ENCODE measurements at places on chromosomes 7 and 10. TPM values are rescaled to one million over a fixed set of nuclear protein-coding genes. Genes with fewer than 3 reads are reported as not detected.

DNA sequence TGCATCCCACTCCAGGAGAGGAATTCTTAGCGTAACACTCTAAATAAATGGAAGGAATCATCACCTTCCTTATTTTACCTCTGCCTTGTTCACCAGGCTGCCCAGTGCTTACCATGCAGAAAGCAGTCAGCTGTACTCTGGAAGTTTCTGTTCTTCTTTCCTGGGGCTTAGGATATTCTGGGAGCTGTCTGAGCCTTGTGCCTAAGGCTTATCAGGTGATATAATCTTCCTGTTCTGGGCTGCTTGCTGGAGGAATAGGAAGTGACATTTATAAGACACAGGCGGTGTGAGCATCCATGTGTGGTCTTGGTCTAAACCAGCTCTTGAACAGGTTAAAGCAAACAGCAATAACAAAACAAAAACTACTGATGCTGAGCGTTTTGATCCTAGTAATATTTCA lies 13.5 kb downstream of the KCTD7 start:
- peaks cover 86% of the 10 kb centered on the region for H3K36me3 ChIP-seq
- no peak overlapping the region for H3K4me3 ChIP-seq
- no peaks in the 10 kb centered on the region for H3K4me1 ChIP-seq
- no peak for DNase-seq
- H3K27ac ChIP-seq = no peak overlapping the region

- H3K4me1 ChIP-seq = peaks cover 8% of the 10 kb centered on the region
- H3K27me3 ChIP-seq = no peaks in the 10 kb centered on the region
- H3K4me3 ChIP-seq = no peak overlapping the region
- peak overlapping the region; percentile 34 for H3K27ac ChIP-seq
- no peak for DNase-seq
These were observed 302.2 kb downstream of the CCDC3 start for GRCh38 chr10:12699258-12699700.

Gene TAS2R5
- 2.2 TPM for total RNA-seq

DNA sequence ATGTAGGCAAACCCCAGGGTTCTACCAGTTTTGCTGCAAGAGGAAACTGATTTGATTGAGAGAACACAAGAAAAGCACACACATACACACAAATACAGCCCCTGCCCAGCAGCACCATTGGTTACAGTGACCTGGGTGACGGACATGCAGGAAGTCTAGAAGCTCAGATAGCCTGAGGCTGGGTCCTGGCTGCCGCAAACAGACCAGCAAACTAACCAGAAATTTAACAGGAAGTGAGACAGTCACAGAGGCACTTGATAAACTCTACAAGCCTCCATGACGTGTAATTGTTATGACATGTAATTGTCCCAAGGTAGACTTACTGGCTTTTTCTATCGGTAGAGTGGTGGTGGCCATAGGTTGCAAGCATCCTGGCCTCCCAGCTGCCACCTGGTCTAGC lies 58.9 kb downstream of the PRKAR2B start:
- no peak overlapping the region for H3K27ac ChIP-seq
- no peak overlapping the region for H3K4me3 ChIP-seq
- no peak for DNase-seq
- H3K36me3 ChIP-seq = no peaks in the 10 kb centered on the region

Gene CPA4
- total RNA-seq = not detected

DNA sequence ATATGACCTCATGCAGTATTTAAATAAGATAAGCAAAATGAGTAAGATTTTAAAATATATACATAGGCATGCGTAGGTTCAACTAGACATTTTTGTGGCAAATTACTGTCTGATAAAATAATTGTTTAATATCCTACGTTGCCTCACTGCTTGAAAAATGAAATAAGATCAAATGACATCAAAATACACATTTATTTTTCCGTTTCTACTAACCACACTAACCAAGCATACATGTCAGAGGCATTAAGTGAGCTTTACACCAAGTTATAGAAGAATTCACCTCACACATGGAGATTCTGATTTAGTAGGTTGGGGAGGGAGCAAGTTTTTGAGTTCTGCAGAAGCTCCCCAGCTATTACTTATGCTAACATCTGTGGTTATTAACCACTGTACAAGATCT lies 66.8 kb downstream of the RSU1 start:
- H3K27ac ChIP-seq = no peak overlapping the region
- H3K36me3 ChIP-seq = peaks cover 52% of the 10 kb centered on the region
- no peak for DNase-seq
- H3K27me3 ChIP-seq = no peaks in the 10 kb centered on the region
- H3K4me1 ChIP-seq = no peaks in the 10 kb centered on the region

DNA sequence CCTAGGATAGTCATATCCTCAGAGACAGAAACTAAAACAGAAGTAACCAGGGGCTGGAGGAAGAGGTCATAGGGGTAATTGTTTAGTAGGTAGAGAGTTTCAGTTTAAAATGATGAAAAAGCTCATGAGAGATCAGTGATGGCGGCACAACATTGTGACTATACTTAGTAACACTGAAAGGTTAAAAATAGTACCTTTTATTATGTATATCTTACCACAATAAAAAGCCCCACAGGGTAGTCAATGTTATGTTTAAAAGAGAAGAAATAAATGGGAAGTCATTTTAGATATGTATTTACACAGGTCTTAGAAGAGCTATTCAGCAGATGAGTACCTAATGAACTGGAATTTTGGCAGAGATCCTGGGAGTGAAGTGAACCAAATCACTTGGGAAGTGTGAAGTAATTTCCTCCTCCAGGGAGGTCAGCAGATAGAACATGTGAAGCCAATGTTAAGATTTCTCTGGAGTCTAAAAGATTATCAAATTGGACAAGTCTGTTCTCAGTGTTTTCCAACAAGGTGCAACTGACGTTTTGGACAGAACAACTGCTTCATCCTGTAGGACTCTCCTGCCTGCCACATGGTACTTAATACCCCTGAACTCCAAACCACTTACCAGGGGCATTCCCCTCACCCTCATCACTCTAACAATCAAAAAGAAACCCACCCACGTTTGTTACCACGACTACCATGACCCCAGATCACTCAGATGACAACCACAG lies 6.4 kb downstream of the CDCA7L start:
- peaks cover 21% of the 10 kb centered on the region for H3K4me1 ChIP-seq
- H3K4me3 ChIP-seq = no peak overlapping the region
- H3K27ac ChIP-seq = peak overlapping the region; percentile 59

- H3K36me3 ChIP-seq = no peaks in the 10 kb centered on the region
- peak; percentile 94 for DNase-seq
- H3K27ac ChIP-seq = peak overlapping the region; percentile 58
- peaks cover 9% of the 10 kb centered on the region for H3K4me1 ChIP-seq
- H3K27me3 ChIP-seq = no peaks in the 10 kb centered on the region
These were observed 48.7 kb upstream of the FXYD4 start for GRCh38 chr10:43322769-43323168.

- H3K36me3 ChIP-seq = no peaks in the 10 kb centered on the region
- no peaks in the 10 kb centered on the region for H3K4me1 ChIP-seq
- H3K27me3 ChIP-seq = no peaks in the 10 kb centered on the region
These were observed 215.3 kb downstream of the KIF20B start for GRCh38 chr10:89916468-89917215.

DNA sequence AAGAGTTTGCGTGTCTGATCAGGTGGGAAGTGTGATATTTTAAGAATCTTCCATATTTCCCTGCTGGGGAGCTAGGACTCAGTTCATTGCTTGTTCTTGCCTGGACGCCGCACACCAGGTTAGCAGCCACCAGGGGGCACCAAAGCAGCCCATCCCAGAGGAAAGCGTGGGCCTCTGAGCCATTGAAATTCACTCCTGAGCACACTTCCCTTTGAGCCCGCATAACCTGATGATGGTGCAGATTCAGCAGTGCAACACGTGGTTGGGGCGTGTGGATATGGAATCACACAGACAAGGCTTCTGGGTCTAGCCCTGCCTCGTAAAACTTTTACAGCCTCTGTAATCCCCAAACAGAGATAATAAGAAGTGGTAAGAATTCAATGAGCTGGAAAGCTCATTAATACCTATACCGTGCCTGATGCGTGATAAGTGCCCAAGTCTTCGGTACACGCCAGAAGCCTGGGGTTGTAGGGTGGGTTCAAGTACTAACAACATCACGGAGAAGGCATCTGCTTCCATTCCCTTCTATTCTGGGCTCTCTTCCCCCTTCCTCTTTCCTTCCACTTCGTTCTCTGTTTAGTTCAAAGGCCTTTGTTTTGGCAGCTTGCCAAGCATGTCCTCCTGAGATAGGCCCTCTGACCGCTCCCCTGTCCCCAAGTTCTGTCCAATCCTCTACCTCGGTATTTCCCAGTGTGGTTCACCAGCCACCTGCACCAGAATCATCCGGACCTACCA lies 130.1 kb upstream of the KMT2E start:
- peak; percentile 90 for DNase-seq
- no peaks in the 10 kb centered on the region for H3K36me3 ChIP-seq
- no peaks in the 10 kb centered on the region for H3K27me3 ChIP-seq
- peaks cover 6% of the 10 kb centered on the region for H3K4me1 ChIP-seq
- H3K27ac ChIP-seq = no peak overlapping the region

Gene ANTXRL
- not detected for total RNA-seq

- DNase-seq = no peak
- no peak overlapping the region for H3K27ac ChIP-seq
- H3K4me3 ChIP-seq = no peak overlapping the region
- H3K36me3 ChIP-seq = no peaks in the 10 kb centered on the region
- no peaks in the 10 kb centered on the region for H3K4me1 ChIP-seq
- no peaks in the 10 kb centered on the region for H3K27me3 ChIP-seq
These were observed 2.8 kb upstream of the KLF6 start for GRCh38 chr10:3787816-3788215.

Gene MKI67
- total RNA-seq = 2.1 TPM

- no peaks in the 10 kb centered on the region for H3K36me3 ChIP-seq
- H3K4me1 ChIP-seq = no peaks in the 10 kb centered on the region
- no peak overlapping the region for H3K4me3 ChIP-seq
- H3K27me3 ChIP-seq = peaks cover 4% of the 10 kb centered on the region
These were observed 34.6 kb upstream of the MNX1 start for GRCh38 chr7:157044943-157045660.

Gene VAX1
- total RNA-seq = not detected

DNA sequence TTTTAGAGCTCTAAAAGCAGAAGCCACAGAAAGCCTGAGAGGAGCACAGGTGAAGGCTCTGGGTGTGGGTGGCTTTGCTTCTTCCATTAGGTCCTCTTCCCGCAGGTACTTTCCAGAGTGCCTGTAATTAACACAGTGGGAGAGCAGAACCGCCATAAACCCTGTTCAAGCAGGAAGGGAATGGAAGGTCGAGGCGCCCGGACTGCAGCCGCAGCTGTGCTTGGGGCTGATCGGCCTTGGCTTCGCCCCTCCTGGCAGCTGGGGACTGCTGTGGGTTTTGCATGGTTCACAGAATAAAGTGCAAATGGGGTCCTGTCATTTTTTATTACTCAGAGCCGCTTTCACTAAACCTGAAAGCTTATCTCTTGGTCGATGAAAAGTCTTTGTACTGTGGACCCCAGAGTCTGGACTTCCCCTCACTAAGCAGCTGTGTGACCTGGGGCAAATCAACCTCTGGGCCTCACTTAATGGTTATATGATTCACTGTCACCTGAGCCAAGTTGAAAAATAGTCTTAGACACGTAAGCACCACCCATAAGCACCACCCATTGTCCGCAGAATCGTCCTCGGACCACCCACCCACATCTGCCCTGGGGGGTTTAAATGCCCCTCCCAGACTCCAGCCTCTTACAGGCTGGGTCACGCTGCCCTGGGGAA lies 100.9 kb downstream of the XRCC2 start:
- no peaks in the 10 kb centered on the region for H3K4me1 ChIP-seq
- no peaks in the 10 kb centered on the region for H3K36me3 ChIP-seq
- no peak overlapping the region for H3K4me3 ChIP-seq
- H3K27me3 ChIP-seq = no peaks in the 10 kb centered on the region
- DNase-seq = peak; percentile 20

Gene NXPH1
- not detected for total RNA-seq

DNA sequence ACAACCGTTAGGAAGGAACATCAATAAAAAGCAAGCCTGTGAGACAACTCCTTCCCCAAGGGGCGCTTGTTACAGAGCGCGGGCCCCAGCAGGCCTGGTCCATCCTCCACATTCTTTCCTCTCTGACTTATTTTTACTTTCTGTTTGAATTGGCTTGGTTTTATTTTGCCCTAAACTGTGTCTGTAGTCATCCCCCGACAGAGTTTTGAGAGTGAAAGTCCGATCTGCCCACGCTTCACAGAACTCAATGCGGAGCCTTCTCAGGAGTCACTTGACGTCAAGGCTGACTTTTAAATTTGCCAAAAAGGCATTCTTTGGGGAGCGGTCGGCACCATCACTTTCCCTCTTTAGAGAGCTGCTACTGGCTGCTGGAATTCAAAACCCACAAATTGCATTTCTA lies 150.1 kb upstream of the KLF6 start:
- peak overlapping the region; percentile 14 for H3K4me3 ChIP-seq
- H3K27me3 ChIP-seq = no peaks in the 10 kb centered on the region
- no peak for DNase-seq
- no peaks in the 10 kb centered on the region for H3K36me3 ChIP-seq

DNA sequence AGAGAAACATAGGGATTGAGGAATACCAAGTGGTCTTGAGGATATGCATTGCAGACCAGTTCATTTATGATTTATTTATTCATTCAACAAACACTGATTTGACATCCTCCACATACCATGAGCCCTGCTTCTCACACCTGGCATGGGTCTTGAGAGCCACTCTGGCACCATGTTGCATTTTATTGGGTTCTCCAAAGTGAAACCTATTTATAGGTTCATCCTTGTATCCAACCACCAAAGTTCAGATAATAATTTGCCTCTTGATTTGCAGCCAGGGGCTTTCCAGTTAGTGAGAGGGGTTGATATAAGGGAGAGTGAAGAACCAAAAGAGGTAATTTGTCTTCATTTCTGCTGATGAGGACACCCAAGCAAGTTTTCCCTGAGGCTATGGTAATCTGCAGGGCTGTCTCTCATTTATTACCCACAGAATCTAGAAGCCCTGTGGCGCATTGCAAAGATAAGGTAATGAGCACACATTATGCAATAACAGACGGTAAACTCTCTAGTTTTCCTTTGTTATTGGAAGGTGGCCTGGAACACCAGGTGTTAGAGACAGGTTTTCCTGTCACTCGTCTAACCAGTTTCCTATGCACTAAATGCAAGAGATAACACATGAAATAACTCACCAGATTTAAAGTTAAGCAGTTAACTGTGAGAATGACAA lies 28.8 kb upstream of the ICA1 start:
- H3K27me3 ChIP-seq = no peaks in the 10 kb centered on the region
- no peak for DNase-seq
- H3K4me1 ChIP-seq = no peaks in the 10 kb centered on the region
- no peak overlapping the region for H3K4me3 ChIP-seq

- no peak overlapping the region for H3K4me3 ChIP-seq
- H3K27me3 ChIP-seq = no peaks in the 10 kb centered on the region
- H3K4me1 ChIP-seq = peaks cover 20% of the 10 kb centered on the region
- no peak overlapping the region for H3K27ac ChIP-seq
These were observed 168.7 kb downstream of the SND1 start for GRCh38 chr7:127820732-127821085.

Gene C7orf57
- total RNA-seq = not detected

DNA sequence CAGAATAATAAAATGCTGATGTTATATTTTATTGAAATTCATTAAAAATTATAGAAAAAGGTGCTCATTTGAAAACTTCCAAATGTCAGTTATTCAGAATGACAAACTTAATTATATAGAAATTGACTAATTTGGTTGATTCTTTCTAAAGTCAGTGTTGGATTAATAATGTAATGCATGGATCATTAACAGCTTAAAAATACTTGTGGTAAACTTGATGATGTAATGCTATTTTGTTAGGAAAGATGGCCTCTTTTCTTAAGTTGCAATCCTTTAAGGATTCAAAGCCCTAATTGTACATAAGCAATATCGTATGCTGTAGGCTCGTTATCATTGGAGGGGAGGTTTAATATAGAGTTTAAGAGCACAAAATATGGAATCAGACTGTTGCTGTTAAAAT lies 141.2 kb downstream of the ZEB1 start:
- H3K27me3 ChIP-seq = no peaks in the 10 kb centered on the region
- H3K27ac ChIP-seq = no peak overlapping the region
- H3K4me1 ChIP-seq = no peaks in the 10 kb centered on the region
- no peaks in the 10 kb centered on the region for H3K36me3 ChIP-seq
- DNase-seq = no peak
